ENCODE measurements at places on chromosomes 11 and 22.

GRCh38 chr11:103536335-103536722, 427.1 kb downstream of the DYNC2H1 start:
- no peak for DNase-seq

DNA sequence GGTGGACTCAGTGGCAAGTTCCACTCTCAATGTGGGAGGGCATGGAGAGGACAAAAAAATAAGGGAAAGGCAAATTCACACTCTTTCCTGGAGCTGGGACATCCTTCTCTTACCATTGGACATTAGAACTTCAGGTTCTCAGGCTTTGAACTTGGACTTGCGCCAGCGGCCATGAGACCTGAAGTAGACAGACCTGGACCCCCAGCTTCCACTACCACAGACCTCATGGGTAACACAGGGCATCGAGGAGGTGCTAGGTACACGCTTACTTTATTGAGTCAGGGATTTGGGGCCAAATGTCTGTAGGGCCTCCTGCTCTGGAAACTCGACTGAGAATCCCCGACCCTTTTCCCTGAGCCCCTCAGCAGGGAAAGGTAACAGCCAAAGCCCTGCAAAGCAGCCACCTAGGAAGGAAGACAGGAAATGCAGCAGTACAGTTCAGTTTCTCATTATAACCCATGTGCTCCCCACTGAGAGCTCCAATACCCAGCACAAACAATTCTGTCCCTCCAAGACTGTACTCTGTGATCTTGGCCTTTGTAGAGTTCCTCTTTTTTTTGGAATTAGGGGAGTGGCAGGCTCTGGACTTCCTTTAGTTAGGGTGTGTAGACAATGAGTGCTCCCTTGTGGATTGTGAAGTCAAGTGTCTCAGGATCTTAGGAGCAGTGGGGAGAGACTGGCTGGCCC, 5.7 kb downstream of the CHRNA10 start:
- peak; percentile 55 for DNase-seq

- DNase-seq = no peak
These were observed 320.7 kb downstream of the LARGE1 start for GRCh38 chr22:33599596-33599995.

- DNase-seq = no peak
These were observed 18.4 kb upstream of the PICALM start for GRCh38 chr11:86087256-86087655.

GRCh38 chr11:85464283-85464682, 162.9 kb downstream of the DLG2 start:
- DNase-seq = peak; percentile 10

DNA sequence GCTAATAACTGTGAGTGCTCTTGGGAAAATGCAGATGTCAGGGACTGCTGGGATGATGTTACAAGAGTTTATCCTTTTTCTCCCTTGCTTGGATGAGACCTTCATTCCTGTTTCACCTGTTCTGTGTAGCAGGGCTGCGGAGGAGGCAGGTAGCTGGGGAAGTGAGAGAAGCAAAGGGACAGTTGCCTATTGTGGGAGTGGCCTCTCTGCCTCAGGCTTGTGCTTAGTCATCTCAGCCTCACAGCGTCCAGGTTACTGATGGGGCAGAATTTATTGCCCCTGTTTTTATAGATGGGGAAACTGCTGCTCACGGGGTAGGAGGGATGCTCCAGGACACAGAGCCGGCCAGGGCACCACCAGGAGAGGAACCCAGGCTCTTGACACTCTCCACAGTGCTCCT, 1.7 kb downstream of the STX3 start:
- peak; percentile 46 for DNase-seq

- DNase-seq = peak; percentile 74
These were observed 28.9 kb downstream of the AP1B1 start for GRCh38 chr22:29359469-29359868.

DNA sequence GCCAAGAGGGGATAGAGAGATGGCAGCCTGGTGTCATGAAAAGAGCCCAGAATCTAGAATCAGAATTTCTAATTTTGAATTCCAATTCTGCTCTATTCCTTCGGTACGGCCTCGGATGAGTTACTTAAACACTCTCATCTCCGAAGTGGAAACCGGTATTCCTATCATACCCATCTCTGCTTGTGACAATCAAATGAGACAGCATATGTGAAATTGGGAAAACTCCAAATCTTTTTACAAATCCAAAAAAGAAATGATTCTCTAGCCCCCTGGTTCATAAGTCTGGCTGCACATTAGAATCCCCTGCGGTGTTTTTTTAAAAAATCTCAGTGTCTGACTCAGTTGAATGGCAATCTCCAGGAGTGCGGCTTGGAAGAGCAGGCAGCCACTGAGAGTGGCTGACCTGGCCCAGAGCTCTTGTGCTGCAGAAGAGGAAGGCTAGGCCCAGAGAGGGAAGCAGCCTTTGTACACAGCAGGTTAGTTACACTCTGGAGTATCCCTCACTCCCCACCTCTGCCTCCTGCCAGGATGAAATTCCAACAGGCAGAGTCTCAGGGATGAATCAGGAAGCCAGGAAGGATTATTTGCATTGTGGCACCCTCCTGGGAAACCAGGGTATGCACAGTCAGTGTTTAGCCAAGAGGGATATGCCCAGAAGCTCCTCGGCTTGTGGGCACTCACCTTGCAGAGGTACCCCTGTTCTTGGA, 93.6 kb upstream of the ISX start:
- DNase-seq = no peak

GRCh38 chr11:62459080-62459479, 40.2 kb downstream of the SCGB1A1 start:
- DNase-seq = no peak

GRCh38 chr22:27768027-27768653, 33.4 kb downstream of the MN1 start:
- no peak for DNase-seq

DNA sequence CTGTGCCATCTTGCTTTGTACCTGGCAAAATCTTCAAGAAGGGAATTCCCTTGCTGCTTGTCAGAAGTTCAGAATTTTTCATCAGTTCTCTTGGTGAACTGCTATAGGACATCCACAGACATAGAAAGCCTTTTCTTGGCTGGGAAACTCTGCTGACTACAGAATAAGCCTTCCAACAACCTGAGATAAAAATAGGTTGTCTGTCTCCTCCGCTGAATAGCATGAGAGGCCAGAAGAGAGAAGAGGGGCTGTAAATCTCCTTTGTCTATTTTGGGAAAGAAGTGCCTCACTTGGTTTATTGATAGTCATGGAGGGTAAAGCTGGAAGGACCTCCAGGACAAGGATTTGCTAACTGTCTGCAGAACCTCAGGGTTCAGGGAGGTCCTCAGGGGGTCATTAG, 48.2 kb downstream of the C11orf91 start:
- no peak for DNase-seq

GRCh38 chr11:43418197-43418596, 59.5 kb downstream of the TTC17 start:
- no peak for DNase-seq

DNA sequence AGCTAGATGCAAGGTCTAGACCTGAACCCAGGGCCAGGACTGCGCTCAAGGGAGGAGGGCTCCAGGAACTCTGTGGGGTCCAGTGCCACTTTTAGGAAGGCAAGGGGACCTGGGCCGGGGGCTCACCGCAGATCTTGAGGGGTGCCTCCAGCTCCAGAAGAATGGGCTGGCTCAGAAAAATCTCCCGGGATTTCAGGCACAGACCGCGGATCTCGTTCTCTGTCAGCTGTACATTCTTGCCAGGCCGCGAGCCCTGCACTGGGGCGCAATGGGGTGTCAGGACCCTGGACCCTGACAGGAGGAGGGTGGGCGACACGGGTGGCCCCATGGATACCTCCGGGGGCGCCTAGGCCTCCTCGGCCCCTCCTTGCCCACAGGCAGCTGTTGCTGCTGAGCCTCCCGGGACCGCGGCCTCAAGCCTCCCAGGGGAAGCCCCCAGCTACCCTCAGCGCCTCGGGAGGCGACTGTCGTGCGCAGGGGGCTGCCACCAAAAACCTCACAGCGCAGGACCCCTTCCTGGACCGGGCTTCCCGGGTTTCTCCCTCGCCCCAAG, 640 bp downstream of the PPP1CA start:
- DNase-seq = no peak

- DNase-seq = no peak
These were observed 137.6 kb downstream of the CD44 start for GRCh38 chr11:35276396-35277145.

- DNase-seq = peak; percentile 94
These were observed 55.7 kb downstream of the MYH9 start for GRCh38 chr22:36331912-36332622.

- no peak for DNase-seq
These were observed 78.0 kb upstream of the SUSD2 start for GRCh38 chr22:24103301-24103700.

DNA sequence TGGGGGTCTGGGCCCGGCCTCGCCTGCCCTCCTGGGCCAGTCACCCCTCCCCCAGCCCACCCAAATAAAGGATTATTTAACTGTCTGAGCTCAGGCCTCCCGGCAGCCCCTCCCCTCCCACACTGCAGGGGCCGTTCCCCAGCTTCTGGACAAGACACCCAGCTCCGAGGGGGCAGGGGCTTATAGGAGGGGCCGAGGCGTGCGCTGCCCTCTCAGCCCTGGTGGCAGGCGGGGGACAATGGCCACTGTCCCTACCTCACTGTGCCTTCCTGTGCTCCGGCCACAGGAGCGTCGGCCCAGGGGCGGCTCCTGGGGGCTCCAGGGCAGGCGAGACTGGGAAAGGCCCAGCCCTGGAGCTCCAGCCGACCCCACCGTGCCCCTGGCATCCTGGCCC, 2.2 kb upstream of the SELENOO start:
- DNase-seq = no peak

GRCh38 chr11:68804786-68805185, 36.9 kb downstream of the CPT1A start:
- no peak for DNase-seq

DNA sequence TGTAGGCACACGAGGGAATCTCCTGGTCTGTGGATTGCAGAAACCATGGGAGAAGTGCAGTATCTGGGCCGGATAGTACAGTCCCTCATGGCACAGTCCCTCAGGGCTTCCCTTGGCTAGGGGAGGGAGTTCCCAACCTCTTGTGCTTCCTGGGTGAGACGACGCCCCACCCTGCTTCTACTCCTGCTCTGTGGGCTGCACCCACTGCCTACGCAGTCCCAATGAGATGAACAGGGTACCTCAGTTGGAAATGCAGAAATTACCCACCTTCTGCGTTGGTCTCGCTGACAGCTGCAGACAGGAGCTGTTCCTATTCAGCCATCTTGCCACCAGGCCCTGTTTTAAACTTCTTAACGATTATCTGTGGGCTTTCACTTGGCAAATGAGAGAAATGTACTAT, 157.2 kb upstream of the CARD18 start:
- DNase-seq = no peak

DNA sequence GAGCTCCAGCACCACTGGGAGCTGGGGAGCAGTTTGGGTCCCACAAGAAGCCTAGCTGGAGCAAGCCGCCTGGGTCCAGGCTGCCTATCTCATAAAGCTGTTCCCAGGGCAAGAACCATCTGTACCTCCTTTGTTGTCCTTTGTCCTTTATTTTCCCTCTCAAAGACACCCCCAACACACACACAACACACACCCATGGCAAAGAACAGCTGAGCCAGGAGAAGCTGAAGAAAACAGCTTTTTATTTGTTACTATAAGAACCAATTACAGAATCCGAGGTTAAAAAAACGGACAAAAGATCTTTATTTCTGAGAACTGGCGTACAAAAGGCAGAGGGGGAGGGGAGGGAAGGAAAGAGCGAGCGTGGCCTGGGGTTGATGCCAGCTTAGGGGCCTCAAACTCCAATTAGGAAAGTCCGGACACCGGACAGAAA, 1.7 kb upstream of the TUT1 start:
- no peak for DNase-seq

- DNase-seq = no peak
These were observed 2.8 kb downstream of the THRSP start for GRCh38 chr11:78066471-78066870.

DNA sequence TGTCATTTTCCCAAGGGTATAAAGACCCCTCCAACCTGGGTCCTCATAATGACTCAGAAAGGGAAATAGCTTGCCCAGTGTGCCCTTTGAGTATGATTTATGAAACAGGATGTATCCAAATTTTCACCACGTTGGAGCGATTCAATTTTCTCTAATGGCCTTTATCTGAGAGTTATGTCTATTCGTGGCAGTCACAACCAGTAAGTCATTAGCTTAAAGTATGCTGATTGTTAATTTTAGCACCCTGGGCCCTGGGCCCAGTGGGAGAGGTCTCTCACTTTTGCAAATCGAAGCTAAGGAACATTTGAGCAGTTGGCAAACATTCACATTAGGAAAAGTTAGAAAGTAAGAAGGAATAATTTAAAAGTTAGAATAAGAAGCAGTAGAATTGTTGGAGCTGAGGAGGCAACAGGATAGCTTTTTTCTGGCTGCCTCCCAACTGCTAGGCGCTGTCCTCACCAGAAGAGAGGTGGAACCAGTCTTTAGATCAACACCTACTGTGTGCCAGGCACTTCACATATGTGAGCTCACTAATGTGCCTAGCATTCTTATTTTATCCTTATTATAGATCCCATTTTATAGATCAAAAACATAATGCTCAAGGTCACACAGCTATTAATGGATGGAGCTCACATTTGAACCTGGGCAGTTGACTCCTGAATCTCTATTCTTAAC, 24.5 kb downstream of the INSC start:
- DNase-seq = no peak

- no peak for DNase-seq
These were observed 30.1 kb downstream of the ZNF280B start for GRCh38 chr22:22478470-22478869.

GRCh38 chr11:111088847-111089355, 156.6 kb upstream of the POU2AF2 start:
- no peak for DNase-seq

DNA sequence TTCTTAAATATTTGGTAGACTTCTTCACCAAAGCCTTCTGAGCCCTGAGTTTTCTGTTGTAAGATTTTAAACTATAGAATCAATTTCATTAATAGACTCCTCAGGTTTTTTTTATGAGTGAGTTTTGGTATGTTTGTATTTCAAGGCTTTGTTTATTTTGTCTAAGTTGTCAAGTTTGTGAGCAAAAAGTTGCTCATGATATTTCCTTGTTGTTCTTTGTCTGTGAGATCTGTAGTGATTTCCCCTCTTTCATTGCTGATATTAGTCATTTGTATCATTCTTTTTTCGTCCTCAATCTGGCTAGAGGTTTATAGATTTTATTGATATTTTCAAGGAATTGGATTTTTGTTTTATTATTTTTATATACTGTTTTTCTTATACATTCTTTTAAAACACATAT, 121.0 kb downstream of the MORC2 start:
- no peak for DNase-seq

GRCh38 chr22:37187552-37187890, 526 bp downstream of the C1QTNF6 start:
- no peak for DNase-seq

- DNase-seq = no peak
These were observed 44.2 kb downstream of the MRE11 start for GRCh38 chr11:94449437-94449836.

DNA sequence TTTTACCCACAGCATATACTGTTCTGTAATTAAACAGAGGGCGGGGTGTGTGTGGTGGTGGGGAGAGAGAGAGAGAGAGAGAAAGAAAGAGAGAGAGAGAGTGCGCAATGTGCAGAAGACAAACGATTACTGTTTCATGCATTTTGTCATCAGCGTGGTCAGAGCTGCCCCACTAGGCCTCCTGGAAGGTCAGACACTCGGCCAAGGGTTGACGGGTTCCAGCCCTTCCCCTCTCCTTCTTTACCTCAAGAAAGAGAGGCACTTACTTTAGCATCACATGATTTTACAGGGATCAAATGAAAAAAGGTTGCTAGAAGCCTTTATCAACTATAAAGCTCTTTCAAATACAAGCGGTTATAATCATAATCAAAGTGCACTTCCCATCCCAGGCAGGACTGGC, 269.2 kb upstream of the SORL1-AS1 start:
- no peak for DNase-seq

GRCh38 chr22:19859861-19860510, 5.3 kb upstream of the GNB1L start:
- no peak for DNase-seq

GRCh38 chr11:11963842-11964773, 44.3 kb downstream of the DKK3 start:
- DNase-seq = no peak
